Head of caudate nucleus (tissue), 42 donors: ENCODE measurements at places on chromosomes 1 and 21.

GRCh38 chr21:40235528-40235927 lies 368.3 kb downstream of the PCP4 start:
- no peak for DNase-seq

DNA sequence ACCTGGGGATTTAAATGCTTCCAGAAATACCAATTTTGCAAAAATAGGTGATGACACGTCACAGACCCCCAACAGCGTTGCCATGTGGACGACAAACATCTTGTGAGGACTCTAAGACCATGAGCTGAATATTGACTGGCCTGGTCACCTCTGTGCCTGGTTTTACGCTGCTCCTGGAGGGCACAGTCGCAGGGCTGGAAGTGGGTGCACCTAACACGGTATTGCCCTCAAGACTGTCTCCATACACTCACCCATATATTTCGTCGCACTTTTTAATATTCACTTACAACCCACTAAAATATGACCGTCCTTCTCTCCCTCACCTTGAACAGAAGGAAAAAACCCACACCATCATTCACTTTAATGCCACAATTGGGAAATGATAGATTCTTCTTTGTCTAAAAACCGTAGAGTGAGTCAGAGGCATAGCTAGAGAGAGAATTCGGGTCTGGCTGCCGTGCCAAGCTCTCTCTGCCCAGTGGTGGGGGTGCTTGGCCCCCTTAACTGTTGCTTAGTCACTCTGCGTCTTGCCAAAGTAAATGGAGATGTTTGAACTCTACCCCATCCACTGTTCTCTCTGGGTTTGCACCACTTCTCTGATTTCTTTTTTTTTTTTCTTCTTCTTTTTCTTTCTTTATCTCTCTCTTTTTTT lies 40.8 kb upstream of the UTS2 start:
- DNase-seq: no peak

DNA sequence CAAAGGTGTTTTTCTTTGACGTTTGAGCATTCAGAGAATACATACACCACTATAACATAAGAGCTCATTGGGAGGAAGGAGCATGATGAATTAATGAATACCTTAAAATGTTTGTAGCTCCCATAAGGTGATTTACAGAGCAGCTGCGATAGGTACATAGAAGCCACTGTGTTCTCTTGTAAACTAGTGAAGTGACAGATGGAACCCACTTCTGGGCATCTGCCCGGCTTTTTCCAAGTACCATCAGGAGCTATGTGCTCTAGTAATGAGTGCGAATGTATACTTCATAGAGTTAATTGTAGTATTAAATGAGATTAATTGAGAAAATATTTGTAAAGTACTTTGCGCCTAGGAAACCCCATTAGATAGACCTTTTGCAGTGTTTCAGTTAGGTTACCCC lies 48.4 kb downstream of the HENMT1 start:
- DNase-seq: no peak

DNA sequence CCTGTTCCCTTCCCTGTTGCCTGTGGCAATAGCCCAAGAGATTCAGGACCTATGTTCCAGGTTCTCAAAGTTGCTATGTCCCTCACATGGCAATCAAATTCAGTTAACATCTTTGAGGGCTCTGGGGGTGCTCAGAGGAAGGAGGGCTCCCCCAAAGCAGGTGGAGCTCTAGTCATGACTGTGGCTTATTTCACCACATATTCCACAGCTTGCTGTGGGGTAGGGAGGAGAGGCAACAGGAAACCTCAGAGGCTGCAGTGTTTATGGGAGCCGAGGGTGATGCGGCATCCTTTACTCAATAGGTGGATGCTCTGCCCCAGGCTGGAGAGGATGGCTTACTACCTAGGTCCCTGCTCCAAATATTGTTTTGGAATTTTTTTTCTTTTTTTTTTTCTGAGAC lies 1.2 kb upstream of the MKNK1 start:
- DNase-seq: no peak

DNA sequence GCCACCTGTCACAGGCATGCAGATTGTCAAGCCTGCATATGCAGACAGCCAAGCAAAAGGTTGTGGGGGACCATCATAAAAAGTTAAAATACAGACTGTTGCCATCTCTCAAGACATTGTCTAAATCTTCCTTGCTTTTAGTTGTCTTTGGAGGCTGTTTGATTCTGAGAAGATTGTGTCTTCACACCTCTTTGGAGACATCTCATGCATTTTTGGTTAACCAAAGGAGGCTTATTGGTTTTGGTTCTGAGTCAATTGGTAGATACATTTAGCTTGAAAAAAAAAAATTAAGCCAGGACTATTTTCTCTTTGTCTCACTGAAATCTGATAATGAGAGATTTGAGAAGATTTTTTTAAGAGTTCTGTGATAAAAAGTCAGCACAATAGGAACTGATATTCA lies 217.6 kb downstream of the LYPLAL1 start:
- DNase-seq: no peak
